Activated CD4-positive, alpha-beta T cell treated with anti-CD3 and anti-CD28 coated beads, Interleukin-2, amount 10 ng/mL, durations not matched to agents 7 days and 5 days (primary cell): ENCODE measurements at places on chromosomes 2 and 18. TPM values are rescaled to one million over a fixed set of nuclear protein-coding genes. Genes with fewer than 3 reads are reported as not detected.

DNA sequence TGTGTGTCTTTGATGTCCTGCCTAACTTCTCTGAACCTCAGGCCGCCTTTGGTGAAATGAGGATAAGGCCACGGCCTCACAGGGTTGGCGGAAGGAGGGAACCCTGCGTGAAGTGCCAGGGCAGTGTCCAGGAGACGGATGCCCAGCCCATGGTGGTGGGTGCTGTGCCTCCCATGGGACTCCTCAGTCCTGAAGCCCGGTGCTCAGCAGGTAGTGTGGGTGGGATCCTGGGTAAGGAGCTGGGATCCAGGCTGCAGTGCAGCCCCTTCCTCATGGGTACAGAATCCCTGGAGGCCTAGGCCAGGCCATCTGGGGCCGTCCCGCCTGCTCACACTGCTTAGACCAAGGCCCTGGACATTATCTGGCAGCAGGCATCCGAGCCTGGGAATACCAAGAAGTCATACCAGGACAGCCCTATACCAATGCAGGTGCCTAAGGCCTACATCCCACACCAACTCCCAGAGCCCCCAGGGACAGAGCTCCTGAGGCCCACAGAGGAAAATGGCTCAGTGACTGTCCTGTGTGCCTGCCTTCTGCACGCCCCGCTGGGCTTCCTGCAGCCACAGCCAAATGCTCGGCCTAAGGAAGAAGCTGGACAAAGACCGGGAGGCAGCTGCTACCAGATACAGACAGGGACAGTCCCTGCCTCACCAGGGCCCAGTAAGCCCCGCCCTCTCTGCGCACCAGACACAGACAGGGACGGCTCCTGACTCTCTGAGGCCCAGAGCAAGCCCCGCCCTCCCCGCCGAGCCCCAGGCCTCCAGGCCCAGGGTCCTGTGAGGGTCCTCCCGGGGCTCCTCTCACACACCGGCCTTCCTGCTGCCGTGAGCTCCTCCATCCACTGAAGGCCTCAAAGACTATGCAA, 78.0 kb downstream of the NDUFA10 start:
- H3K36me3 ChIP-seq, result no peaks in the 10 kb centered on the region
- no peak overlapping the region for H3K4me3 ChIP-seq
- DNase-seq, result no peak
- no peaks in the 10 kb centered on the region for H3K27me3 ChIP-seq
- H3K27ac ChIP-seq, result no peak overlapping the region

The FAM161A gene
- 4.0 TPM for total RNA-seq

DNA sequence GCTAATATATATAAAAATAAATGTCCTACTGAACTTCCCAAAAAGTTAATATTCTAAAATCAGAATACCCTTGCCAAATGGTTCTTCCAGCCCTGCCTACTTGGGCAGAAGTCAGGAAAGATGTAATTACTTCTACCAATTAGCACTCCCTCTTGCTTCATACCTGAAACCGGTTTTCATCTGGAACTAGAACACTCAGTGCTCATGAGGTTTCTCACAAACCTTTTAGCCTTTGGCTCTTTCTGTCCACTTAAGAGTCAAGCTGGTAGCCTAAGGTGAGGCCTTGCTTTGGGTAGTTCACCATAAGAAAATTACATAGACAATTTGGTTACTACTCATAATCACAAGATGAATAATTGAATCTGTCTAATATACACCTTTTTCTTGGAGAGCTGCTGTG, 4.1 kb downstream of the DSG3 start:
- DNase-seq, result no peak

The NOL4 gene
- total RNA-seq, result not detected

DNA sequence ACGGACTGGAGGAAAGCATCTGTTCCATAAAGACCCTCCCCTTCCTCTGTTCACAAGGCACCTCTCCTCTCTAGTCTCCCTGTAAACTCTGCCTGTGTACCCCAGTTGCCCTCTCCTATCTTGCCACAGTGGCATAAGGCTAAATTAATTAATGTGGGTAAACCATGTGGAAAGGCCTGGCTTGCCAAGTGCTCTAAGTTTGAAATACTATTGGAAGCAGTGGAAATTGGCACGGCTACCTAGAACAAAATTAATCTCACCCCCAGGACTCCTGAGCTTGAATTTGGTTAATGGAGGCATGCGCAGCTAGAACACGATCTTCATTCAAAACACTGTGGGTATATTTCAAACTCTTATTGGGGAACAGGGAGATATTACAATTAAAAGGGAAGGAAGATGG, 19.2 kb upstream of the SLC14A2 start:
- H3K4me3 ChIP-seq, result no peak overlapping the region
- H3K36me3 ChIP-seq, result no peaks in the 10 kb centered on the region
- no peaks in the 10 kb centered on the region for H3K4me1 ChIP-seq
- no peaks in the 10 kb centered on the region for H3K27me3 ChIP-seq

- H3K36me3 ChIP-seq, result no peaks in the 10 kb centered on the region
- no peak overlapping the region for H3K4me3 ChIP-seq
- H3K27me3 ChIP-seq, result no peaks in the 10 kb centered on the region
- no peaks in the 10 kb centered on the region for H3K4me1 ChIP-seq
Measured at GRCh38 chr2:42156721-42157120, 12.4 kb upstream of the EML4 start.

GRCh38 chr2:98698896-98699295, 32.0 kb downstream of the MGAT4A start:
- H3K4me1 ChIP-seq, result peaks cover 65% of the 10 kb centered on the region
- no peaks in the 10 kb centered on the region for H3K27me3 ChIP-seq
- DNase-seq, result no peak
- H3K4me3 ChIP-seq, result no peak overlapping the region
